ENCODE measurements at places on chromosomes 1 and 21. TPM values are rescaled to one million over a fixed set of nuclear protein-coding genes. Genes with fewer than 3 reads are reported as not detected.

CSF3R gene
- 4.1 TPM for polyA plus RNA-seq

CR2 gene
- polyA plus RNA-seq = 0.19 TPM

DNA sequence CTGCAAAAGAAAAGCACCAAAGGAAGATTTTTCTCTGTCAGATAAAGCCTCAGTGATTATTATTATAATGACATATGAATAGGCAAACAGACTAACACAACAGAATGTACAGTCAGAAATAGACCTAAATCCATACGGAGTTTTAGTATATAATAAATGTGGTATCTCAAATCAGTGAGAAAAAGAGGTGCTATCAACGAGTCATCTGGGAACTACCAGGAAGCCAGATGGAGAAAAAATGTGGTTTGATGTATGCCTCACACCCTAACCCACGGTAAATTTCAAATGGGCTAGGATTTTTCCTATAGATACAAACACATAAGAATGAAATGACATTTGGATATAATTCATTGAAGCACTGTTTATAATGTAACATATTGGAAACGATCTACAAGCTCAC is 110.3 kb downstream of the ODF2L start:
- no peak for DNase-seq

DNA sequence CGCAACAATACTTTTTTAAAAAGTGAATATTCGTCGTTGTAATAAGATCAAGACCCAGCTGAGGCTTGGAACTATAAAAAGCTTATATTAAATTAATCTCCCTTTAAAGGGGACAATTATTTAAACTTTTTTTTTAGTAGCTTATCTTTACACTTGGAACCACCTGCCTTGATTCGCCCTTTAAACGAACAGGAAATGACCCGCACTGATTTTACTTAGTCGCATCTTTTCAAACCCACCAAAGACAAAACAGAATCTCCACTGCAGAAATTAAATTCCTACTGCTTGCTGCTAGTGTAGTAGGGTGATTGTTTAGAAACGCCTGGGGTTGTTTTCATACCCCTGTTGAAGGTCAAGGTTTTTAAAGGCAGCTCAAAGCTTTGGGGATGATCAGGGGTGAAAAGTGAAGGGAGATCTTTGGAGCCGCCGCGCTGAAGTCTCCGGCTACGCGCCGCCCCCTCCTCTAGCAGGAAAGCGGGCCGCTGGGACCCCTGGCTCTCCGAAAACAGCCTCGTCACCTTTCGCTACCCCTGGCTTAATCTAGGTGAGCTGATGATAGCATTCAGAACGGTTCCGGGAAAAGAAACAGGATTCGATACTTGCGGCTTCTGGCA is 163.4 kb downstream of the RUNX1 start:
- no peak for DNase-seq
